Activated CD8-positive, alpha-beta memory T cell treated with anti-CD3 and anti-CD28 coated beads for 1 hour (primary cell): ENCODE measurements at places on chromosomes 7 and 10.

- no peak for DNase-seq
These were observed 21.7 kb downstream of the CCM2 start for GRCh38 chr7:45021604-45022296.

- DNase-seq = no peak
These were observed 5.8 kb upstream of the C1QL3 start for GRCh38 chr10:16527452-16527851.

- DNase-seq = no peak
These were observed 164.6 kb downstream of the PKD1L1 start for GRCh38 chr7:47783456-47784223.

GRCh38 chr10:110498087-110498981, 627 bp downstream of the DUSP5 start:
- no peak for DNase-seq

DNA sequence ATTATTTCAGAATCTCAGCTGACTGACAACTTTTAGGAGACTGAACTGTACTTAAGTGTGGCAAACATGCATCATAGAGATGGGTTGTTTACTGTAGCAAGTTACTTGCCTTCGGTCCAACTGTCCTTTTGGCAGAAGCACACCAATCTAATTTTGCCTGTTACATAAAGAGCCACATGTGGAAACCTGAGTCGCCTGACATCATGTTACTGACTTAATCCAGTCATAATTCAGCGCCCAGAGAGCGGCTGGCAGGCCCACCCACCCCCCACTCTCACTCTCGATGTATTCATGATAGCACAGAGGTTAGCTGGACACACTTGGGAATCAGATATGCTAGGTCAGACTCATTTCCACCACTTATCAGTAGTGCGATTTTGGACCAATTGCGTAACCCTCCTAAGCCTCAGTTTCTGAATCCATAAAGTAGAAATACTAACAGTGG, 57.3 kb upstream of the CAPZA2 start:
- no peak for DNase-seq

GRCh38 chr10:13528875-13529713, at the start of gene BEND7:
Gene BEND7, minus strand, starts transcription at chr10:13529014. Its CDS starts 481 bp downstream, at chr10:13528533.
- DNase-seq = no peak

- DNase-seq = no peak
These were observed 42.2 kb downstream of the ACSM6 start for GRCh38 chr10:95236068-95236903.

GRCh38 chr7:95398155-95398940, 2.2 kb upstream of the PON3 start:
- DNase-seq = no peak

GRCh38 chr10:129807211-129807610, 156.9 kb downstream of the EBF3 start:
- DNase-seq = no peak

GRCh38 chr10:102435529-102436233, 3.3 kb upstream of the CUEDC2 start:
- no peak for DNase-seq

DNA sequence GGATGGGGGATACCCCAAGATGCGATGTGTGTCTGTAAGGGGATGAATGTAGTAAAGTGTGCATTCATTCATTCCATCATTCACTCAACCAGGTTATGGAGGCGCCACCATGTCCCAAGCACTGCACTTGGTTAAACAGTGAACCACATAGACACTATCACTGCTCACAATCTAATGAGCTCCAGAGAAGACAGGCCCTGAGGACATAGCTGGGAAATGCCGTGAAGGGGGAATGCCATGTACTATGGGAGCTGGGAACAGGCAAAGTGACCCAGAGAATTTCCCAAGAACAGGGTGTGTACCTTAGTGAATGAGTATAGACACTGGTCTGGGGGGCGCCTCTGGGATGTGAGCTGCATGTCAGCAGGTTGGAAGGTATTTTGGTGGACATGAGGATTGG, 44.5 kb upstream of the LBX1 start:
- DNase-seq = no peak

- DNase-seq = no peak
These were observed 3.2 kb downstream of the DNAJB12 start for GRCh38 chr10:72351479-72351878.

- no peak for DNase-seq
These were observed 43.0 kb downstream of the PKD1L1 start for GRCh38 chr7:47905076-47905920.

DNA sequence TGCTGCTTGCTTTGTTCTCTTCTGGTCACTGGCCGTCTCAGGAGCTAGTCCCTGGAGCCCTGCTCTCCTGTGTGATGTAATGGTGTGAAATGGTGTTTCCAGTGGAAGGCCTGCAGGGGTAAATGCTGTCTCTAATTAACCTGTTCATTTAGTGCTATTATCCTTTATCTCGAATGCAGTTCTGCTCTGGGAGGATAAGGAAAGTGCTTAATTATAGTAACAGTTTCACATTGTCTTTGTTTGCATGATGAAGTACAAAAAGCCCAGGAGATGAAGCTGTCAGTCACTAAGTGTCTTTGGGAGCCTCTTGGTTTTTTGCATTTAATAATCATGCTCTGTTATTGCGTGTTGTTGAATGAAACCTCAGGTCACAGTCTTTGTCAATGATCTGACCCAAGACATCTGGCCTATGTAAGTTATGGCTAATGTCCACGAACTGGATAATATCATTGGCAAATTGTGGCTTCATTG, 755.3 kb upstream of the GALNT17 start:
- no peak for DNase-seq

DNA sequence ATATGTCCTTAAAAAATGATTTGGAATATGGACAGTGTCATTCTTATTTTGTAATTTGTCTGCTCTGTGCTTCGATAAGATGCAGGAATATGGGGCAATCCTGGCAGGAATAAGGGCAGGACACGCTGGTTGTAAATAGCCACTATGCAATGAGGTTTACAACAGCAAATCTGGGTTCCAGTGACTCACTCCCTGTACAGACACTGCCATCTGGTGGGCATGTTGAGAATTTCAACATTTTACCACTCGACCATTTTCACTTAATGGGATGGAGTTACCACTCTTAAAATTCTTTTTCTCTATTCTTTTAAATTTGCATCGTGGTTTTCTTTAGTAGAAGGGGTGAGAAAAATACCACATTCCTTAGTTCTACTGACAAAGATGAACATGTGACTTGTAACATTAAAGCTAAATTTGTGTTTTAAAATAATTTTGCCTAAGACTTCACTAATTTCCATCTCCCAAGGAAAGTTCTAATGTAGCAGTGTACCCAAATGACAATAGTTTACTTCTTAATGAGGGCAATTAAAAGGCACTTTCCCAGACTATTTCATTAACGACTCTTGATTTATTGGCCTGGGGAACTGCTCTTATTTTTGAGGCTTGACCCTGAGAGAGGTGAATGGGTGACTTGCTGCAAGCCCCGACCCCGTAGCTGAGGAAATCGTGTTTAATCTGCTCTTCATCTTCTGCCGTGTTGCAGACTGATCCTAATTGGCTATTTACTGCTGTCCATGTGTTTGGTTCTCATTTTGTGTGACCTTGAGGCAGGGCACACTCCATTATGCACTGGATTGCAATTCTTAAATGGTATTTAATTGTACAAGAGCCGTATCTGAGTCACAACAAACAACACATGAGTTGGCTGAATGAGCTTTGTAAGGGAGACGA, 173.6 kb upstream of the IMMP2L start:
- no peak for DNase-seq

DNA sequence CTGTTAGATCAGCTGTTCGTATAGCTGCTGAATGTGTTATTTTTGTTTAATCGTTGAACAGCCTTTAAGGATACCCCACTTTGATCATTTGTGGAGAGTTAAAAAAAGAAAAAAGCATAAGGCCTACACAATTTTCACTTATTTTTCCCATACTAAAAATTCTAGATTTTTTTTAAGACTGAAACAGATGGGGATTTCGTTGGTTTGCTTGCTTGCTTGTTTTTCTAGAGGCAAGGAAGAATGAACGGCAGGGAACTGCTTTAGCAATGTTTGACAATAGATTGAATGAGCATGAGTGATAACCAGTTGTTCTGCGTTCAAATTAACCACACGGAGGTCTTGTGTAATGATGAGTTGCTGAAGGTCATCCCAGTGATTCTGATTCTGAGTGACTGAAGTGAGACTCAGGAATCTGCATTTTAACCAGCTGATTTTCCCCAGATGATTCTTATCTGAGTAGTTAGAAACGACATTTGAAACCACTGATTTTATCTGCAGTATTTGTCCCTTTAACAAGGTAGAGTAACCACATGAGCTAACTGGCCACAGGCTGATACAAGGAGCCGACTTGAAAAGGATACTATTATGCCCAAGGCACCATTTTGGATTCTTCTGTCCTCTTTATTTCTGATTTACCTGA, 85.9 kb downstream of the GPR37 start:
- no peak for DNase-seq

DNA sequence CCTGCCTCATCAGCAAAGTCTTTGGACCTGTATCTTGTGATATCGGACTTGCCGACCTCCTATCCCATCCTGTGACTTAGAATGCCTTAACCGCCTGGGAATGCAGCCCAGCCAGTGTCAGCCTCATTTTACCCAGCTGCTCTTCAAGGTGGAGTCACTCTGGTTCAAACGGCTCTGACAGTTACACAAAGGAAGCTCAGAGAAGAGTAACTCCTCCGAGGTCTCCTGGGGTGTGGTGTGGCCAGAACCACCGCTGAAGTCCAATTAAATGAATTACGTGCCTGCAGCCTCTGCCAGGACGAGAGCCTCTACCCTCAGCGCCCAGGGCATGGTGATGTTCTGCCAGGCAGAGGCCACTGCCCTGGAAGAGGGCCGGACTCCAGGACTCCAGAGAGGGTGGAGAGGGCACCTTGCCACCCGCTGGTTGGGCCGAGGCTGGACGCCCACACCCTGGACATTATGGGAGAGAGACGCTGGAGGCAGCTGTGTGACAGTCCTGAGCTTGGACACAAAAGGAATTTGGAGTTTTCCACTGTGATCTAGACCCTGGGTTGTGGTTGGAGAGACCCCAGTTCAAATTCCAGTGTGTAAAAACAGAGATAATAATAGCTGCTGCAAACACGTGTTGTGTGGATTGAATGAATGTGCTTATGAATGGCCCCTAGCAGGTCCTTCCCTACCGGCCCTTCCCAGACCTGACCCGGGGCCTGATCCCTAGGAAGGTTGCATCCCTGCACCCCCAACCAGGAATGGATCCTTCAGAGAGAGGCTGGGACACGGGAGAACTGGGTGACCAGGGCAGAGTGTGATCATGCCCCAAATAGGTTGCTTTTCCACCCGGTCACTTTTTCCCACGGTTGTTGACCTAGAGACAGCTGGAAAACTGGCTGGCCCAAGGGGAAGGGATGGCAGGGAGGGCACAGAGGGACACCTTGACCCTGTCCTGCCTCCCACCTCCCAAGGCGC, 37.8 kb upstream of the FZD9 start:
- DNase-seq = no peak

DNA sequence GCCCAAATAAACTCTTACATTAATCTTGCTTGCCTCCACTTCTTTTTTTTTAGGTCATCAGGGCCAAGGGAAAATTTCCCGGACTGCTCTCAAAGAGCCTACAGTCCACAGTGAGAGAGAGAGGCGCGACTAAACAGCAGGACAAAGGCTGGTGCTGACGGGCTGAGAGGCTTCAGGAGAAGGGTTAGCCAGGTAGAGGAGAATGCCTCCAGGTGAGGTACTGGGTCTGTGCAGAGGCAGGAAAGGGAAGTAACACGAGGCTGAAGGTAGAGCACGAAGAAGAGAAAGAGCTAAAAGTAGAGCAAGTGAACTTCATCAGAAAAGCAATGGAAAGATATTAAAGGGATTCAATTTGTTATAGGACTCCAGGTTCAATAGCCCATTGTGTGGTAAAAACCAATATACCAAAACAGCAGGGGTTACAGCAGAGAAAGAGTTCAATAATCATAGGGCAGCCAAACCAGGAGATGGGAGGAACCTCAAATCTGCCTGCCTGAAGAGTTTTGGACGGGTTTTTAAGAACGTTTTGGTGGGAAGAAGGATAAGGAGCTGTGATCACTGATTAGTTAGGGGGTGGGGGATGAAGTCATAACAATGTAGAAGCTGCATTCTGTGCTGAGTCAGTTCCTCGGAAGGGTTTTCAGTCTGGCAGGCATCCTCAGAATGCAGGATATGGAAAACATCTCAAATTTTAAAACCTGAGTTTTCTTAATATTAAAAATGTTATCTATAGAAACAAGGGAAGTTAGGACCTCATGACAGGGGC, 171.5 kb downstream of the AKR1D1 start:
- DNase-seq = no peak

- DNase-seq = no peak
These were observed 53.9 kb downstream of the FGFR2 start for GRCh38 chr10:121544301-121544869.

- no peak for DNase-seq
These were observed 1.5 kb upstream of the MYL10 start for GRCh38 chr7:101630591-101630990.

GRCh38 chr10:74194999-74195398, 44.0 kb downstream of the ADK start:
- DNase-seq = no peak

GRCh38 chr10:117174439-117175214, 22.7 kb upstream of the KCNK18 start:
- DNase-seq = peak; percentile 63

- no peak for DNase-seq
These were observed 11.6 kb downstream of the GCK start for GRCh38 chr7:44177570-44178131.

- no peak for DNase-seq
These were observed 20.1 kb downstream of the SPOCK2 start for GRCh38 chr10:72068126-72068765.

DNA sequence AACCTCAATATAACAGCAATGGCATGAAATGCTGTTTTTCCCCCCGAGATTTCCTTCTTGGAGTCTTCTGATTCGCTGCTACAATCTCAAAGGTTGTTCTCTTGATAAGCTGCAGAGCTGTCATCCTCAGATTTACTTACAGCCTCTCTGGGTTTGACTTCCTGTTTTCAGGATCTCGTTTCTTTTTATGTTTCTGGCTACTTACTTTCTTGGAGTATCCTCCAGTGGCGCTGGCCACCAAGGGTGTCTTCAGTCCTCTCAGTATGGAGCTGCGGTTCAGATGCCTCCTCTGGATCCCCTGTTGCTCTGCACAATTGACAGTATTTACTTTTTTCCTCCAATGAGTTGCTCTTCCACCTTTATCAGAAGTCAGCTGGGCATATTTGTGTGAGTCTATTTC, 152.0 kb upstream of the TMEM72 start:
- DNase-seq = no peak

GRCh38 chr7:159098811-159099655, 45.6 kb downstream of the VIPR2 start:
- no peak for DNase-seq

DNA sequence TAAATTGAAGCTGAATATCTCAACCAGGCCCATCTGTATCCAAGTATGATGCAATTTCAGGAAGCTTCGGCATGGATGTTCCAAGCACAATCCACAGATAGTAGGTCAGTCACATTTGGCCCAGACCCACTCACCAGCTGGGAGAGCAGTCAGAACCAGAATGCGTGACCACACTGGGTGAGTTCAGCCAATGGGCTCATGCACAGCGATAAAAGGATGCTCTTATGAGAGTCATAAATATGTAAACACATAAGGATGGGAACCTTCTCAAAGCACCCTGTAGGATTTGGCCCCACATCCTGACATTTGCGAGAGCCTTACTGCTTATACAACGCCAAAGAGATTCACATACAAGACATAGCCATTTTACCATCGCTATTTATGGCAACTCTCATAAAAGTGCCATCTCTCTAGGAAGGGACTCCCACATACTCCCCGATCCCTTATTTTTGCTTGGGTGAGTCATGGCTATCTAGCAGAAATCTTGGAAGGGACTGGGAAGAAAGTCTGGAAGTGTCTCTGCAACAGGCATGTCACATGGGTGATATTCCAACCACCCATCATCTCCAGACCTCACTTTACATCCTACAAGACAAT, 3.0 kb downstream of the AFAP1L2 start:
- no peak for DNase-seq
